ENCODE measurements at places on chromosomes 7 and 10. TPM values are rescaled to one million over a fixed set of nuclear protein-coding genes. Genes with fewer than 3 reads are reported as not detected.

DNA sequence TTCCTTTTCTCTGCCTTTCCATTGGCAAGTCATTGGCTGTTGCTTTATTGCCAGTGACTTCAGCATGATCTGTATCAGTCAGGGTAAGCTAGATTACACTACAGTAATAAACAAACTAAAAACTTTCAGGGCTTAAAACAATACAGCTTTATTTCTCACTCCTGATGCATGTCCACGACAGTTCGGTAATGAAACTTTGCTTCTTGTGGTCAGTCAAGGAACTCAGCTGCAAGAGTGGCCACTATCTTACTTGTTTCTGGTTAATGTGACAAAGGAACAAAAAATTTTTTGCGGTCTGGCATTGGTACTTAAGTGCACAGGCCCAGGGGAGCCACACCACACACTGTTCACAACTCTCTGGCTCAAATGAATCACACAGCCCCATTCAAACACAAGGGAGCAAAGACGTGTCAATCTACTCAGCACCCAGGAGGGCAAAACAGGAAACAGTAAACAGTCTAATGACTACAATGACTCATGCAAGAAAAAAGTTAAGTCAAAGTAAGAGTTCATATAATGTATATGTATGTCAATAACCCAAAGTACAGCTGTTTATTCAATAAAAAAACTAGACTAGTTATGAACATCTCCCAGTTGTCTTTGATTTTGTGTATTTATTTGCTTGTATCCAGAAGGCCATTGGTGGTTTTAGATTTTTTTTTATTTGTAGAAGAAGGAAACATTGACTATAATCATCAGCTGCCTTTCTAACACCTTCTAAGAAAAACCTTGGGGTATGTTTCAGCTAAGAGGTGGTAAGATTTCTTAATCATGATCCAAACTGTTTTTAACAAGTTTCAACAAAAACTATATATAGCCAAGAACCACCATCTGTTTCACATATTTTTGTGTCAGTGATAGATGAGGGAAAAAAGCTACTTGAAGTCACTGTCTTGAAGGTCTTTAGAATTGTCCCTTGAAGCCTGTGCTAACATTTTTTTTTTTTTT lies 134.4 kb upstream of the FAM3C start:
- no peak for DNase-seq

The SNX10 gene
- 41.5 TPM for polyA plus RNA-seq

The HTR5A gene
- not detected for polyA plus RNA-seq

- no peak for DNase-seq
Observed at GRCh38 chr10:45544191-45544590, 128.4 kb downstream of the ZFAND4 start.

The GBX1 gene
- polyA plus RNA-seq, result not detected

The GCK gene
- 0.50 TPM for polyA plus RNA-seq

The HYAL4 gene
- not detected for polyA plus RNA-seq

The CPED1 gene
- polyA plus RNA-seq, result 0.24 TPM

DNA sequence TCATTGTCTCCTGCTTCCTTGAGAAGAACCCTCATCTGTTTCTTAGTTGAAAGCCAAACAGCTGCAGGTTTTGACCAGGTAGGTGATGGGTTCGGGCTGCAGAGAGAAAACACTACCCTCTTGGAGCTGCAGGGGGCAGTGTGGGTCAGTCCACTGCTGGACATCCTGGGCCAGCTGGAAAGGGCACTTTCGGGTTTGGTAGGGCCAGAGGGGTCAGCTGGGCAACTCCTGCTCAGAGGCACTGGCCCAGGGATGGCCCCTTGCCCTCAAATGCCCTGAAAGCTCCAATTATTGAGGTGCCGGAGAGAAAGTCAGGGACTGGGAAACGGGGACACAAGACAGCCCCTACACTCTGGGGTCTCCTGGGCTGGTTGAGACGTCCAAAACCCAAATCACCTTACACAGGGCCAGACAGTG lies 90.7 kb downstream of the MKI67 start:
- DNase-seq, result peak; percentile 49

GRCh38 chr7:79862447-79863210 lies 272.0 kb upstream of the GNAI1 start:
- DNase-seq, result no peak

DNA sequence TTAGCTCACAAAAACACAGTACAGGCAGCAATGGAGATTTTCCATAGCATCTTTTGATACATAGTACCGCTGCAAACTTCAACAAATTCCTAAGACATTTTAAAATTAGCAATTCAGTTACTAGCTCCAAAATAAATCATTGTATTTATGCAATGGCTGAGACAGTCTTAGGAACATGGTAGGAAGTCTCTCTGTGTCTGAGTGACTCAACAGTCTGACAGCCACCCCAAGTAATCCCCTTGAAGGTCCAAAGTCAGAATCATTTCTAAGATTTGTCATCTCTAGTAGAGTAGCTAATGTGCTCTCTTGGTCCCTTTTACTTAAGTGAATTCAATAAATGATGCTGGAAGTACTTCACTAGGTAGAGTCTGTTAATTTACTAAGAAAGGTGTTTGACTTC lies 93.8 kb upstream of the NOBOX start:
- no peak for DNase-seq

The SAMD9L gene
- polyA plus RNA-seq, result 53.1 TPM

DNA sequence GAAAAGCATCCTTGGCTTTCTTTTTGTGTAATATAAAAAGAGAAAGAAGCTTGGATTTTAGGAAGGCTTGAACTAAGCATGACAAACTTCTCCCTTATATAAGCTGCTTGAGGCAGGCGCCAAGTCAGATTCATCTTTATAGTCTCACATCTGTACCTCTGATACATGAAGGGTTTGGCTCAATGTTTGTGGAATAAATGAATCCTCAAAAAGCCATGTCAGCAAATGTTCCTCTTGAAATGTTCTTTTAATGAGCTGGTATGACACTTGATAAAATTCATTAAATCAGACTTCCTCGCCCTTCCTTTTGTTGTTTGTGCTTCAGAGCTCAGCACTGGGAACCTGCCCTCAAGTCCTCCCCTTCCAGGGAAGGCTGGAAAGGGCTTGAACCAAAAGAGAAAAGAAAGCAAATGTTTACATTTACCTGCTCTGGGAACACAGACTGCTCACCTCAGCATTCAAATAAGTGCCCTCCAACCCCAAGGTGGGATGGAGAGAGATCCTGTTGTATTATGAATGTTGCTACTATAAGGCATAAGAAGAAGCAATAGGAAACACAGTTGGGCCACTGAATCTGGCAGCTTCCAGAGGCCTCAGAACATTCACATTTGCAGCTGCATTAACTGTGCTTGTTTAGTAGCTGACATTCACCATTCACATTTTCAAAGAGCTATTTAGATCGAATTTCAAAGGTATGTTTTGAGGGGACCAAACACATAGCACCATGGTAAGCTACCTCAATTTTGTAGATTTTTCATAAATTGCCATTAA lies 212.6 kb downstream of the CACNA2D1 start:
- no peak for DNase-seq

The SKAP2 gene
- polyA plus RNA-seq, result 47.2 TPM

DNA sequence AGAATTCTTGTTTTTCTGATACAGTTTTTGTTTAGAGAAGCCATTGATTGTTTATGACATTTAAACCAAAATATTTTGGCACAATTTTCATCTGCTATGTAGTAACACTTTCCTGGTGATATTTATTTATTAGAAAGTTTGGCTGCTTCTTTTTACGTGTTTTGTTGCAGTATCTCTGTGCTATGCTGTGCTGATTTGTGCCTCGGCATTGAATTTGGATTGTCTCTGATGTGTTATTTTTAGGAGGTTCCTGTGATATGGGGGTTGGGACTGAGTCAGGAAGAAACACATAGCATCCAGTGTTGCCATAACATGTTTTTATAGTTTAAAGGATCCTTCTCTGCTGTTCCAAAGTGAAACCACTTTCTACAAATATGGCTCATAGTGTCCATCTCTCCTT lies 1197.7 kb upstream of the LRRN3 start:
- DNase-seq, result no peak

The SLC16A9 gene
- not detected for polyA plus RNA-seq

DNA sequence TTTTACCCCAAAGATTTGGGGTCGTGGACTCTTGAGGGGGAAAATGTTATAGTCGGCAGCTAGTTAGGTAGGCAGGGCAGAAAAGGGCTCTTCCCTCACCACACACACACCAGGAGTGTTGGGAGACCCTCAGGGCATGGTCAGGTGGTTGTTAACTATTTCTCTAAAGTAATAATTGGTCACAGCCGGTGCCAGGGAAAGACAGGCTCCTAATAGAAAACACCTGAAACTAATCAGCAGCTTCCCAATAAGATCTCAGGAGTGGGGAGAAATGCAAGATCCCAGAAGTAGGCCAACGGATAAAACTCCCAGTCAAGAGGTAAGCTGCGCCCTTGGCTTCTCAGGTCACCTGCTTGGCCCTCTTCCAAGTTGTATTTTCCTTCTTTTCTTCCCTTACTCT lies 213.1 kb downstream of the PHTF2 start:
- DNase-seq, result no peak

DNA sequence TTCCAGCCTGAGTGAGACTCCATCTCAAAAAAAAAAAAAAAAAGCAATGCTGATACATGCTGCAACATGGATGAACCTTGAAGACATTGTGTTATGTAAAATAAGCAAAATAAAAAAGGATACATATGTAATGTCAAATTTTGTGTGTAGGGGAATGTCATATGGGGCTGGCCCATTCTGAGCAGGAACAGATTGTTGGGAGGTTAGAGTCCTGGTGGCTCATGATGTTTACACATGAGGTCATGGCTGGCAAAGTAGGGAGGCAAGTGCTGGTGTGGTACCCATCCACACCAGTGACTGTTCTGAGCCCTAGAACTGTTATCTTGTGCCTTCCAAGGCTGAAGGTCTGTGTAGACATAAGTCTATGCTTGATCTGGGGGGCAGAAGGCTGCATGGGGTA lies 37.6 kb downstream of the ZNF92 start:
- DNase-seq, result no peak

DNA sequence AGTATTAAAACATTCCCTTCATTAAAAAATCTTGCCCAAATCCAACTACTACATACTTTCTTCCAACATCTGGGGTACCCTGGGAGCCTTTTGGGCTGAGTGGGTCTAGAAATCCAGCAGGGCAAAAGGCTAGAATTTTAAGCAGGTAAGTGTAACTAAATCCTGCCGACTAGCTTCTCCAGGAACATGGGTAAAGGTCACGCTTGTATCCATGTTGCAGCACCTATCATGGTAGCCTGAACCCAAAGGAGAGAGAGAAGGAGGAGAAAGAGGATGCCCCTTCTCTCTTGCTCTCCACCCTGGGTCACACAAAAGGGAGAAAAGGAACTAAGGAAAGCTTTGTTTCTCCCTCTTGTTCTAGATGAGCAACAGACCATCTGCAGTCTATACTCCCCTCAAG lies 53.3 kb downstream of the ZNF680 start:
- no peak for DNase-seq

DNA sequence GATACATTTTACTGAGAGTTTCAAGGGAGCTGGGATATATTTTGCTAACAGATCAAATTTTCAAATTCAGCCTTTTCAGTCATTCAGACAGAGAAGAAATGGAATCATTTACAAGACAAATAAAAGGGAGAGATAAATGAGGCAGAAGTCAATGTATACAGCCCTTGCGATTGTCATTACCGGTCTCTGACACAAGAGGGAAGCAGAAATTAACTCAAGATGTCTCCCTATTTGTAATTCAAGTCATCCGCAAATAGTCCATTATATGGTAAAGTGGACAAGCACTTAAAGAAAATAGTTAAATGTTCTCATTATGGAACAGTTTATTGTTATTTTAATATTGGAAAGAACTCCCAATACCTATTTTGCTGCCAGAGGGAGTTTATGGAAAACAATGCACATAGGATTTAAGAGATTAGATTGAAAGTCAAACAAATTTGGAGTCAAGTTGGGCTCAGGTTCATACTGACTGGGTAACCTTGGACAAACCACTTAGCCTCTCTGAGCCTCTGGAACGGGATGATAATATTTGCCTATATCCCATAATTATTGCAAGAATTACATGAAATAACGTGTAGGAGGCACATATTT lies 89.3 kb upstream of the PRKCQ start:
- DNase-seq, result peak; percentile 70

- no peak for DNase-seq
Observed at GRCh38 chr10:73554721-73555120, 36.4 kb downstream of the USP54 start.

The WEE2 gene
- polyA plus RNA-seq, result not detected

The IL2RA gene
- 159 TPM for polyA plus RNA-seq

DNA sequence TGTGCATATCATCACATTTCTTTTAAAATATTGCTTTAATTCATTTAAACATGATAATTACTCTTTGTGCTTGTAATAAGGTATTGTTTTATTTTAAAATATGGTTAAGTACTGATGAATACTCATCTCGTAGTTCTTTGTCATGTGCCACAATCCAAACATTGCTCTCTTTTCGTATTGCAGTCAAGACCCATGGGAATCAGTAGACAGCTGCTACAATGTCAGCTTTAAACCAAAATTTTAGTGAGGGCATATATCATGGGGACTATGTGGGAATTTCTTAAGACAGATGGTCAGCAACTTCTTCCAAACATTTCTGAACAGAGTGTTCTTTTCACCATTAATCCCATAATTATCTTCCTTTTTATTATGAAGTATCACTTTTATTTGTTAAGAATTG lies 77.2 kb upstream of the FZD1 start:
- DNase-seq, result no peak

DNA sequence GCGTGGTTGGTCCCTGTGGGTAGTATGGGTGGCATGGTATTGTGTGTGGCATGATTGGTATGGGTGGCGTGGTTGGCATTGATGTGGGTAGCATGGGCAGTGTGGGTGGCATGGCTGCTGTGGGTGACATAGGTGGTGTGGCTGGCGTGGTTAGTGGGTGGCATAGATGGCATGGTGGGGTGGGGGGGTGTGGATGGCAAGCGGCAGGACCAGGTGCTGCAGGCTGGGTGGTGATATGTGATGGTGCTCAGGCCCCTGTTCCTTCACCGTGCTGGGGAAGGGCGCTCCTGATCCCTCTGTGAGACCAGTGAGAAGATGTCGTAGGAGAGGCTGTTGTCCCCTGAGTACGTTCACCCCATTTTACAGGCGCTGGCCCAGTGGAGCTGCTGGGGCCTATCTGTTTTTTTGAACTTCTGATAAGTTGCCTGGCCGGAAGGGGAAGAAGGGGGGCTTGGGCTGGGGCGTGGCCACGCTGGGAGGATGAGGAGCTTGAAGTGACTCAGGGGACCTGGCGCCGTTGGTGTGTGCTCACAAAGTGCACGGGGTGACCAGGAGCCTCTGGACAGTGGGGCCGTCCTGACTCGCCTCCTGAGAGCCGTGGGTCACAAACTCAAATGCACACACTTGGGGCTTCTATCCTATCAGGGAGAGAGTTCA lies 17.5 kb downstream of the INPP5A start:
- peak; percentile 85 for DNase-seq

GRCh38 chr10:121921238-121921931 lies 6.4 kb downstream of the ATE1 start:
- no peak for DNase-seq

GRCh38 chr10:44280226-44281014 lies 104.5 kb downstream of the CXCL12 start:
- no peak for DNase-seq

GRCh38 chr7:92002720-92003119 lies 62.1 kb downstream of the AKAP9 start:
- DNase-seq, result no peak

The STARD3NL gene
- polyA plus RNA-seq, result 33.8 TPM

The CALML5 gene
- not detected for polyA plus RNA-seq

The PRLHR gene
- polyA plus RNA-seq, result not detected

- DNase-seq, result no peak
Observed at GRCh38 chr10:22899775-22900174, 28.1 kb upstream of the ARMC3 start.

Data from CD4-positive, CD25-positive, alpha-beta regulatory T cell (primary cell).